MCF 10A (cell line): ENCODE measurements at places on chromosomes 11 and 22.

GRCh38 chr22:45179276-45180049 lies 15.7 kb downstream of the NUP50 start:
- H3K27ac ChIP-seq, result no peak overlapping the region
- H3K4me3 ChIP-seq, result no peak overlapping the region
- DNase-seq, result no peak
- peaks cover 75% of the 10 kb centered on the region for H3K36me3 ChIP-seq
- H3K27me3 ChIP-seq, result no peaks in the 10 kb centered on the region

- H3K36me3 ChIP-seq, result peaks cover 36% of the 10 kb centered on the region
- H3K4me3 ChIP-seq, result no peak overlapping the region
- DNase-seq, result no peak
- no peaks in the 10 kb centered on the region for H3K27me3 ChIP-seq
These were observed 9.7 kb downstream of the LRFN4 start for GRCh38 chr11:66866511-66866986.

GRCh38 chr11:94049351-94049750 lies 28.2 kb downstream of the HEPHL1 start:
- H3K27ac ChIP-seq, result no peak overlapping the region
- peaks cover 49% of the 10 kb centered on the region for H3K27me3 ChIP-seq
- DNase-seq, result peak; percentile 17
- H3K4me3 ChIP-seq, result no peak overlapping the region
- H3K36me3 ChIP-seq, result no peaks in the 10 kb centered on the region

DNA sequence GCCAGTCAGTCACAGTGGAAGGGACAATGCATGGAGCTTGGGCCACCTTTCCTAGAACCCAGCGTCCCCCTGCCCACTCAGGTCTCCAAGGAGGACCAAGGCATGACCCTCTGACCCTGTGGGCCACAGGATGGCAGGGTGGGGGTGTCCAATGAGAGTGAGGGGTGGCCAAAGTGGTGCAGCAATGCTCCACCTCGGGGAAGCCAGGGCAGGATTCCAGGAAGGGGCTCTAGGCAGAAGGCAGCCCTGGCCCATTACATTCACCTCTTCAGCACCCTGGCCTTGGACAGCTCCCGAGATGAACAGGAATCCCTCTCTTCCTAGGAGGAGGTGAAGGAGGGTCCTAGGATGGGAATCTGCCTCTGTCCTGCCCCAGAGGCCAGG lies 597.5 kb downstream of the BRD1 start:
- H3K27ac ChIP-seq, result no peak overlapping the region
- H3K36me3 ChIP-seq, result no peaks in the 10 kb centered on the region
- no peak overlapping the region for H3K4me3 ChIP-seq
- H3K4me1 ChIP-seq, result no peaks in the 10 kb centered on the region
- no peaks in the 10 kb centered on the region for H3K27me3 ChIP-seq

GRCh38 chr11:125945011-125945796 lies 640 bp upstream of the VSIG10L2 start:
- no peaks in the 10 kb centered on the region for H3K27me3 ChIP-seq
- H3K36me3 ChIP-seq, result no peaks in the 10 kb centered on the region

GRCh38 chr22:43823353-43823908 lies 11.3 kb upstream of the EFCAB6 start:
- DNase-seq, result peak; percentile 11
- H3K4me3 ChIP-seq, result no peak overlapping the region
- H3K36me3 ChIP-seq, result no peaks in the 10 kb centered on the region
- H3K4me1 ChIP-seq, result no peaks in the 10 kb centered on the region
- H3K27me3 ChIP-seq, result peaks cover 73% of the 10 kb centered on the region

DNA sequence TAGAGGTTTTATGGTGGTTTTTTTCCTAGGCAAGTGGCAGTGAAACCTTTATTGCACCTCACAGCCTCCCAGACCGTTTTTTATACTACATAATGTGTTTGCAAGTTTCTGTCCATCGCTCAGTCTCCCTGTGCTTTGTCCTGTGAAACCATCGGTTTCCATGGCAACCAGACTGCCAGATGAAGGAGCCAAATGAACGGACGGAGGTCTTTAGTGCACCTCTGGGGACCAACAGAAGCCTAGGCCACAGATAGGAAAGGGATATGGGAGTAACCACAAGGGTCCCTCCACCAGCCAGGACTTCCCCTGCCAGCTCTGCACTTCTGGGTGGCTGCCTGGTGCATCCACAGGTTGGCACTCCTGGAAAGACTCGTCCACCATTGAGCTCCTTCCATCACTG lies 165.0 kb downstream of the CHST1 start:
- no peak overlapping the region for H3K4me3 ChIP-seq
- no peak overlapping the region for H3K27ac ChIP-seq
- no peak for DNase-seq
- H3K4me1 ChIP-seq, result no peaks in the 10 kb centered on the region
- H3K27me3 ChIP-seq, result peaks cover 55% of the 10 kb centered on the region

DNA sequence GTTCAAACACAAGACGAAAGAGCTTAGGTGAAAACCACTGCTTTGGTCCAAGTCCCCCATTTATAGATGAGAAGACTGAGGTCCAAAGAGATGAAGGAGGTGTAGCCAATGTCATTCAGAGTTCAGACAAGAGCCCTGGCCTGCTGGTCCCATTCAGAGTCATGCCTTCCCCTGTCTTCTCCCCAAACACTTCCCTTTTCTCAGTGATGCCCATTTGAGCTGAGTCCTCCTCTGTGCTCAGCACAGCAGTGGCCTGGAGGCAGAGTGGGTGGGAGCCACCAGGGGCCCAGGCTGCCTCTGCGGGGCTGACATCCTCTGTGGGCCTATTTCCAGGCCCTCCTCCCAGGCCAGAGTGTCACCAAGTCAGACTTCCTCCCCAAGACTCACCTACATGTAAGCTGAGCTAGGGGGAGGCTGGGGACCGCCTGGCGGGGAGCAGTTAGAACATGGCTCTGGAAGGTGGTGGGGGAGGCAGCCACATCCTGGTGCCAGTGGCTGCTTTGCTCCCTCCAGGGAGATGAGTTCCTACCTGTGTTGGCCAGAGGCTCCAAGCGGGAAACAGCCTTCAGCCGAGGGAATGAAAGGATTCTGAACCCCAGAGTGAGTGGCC lies 22.4 kb upstream of the LRRC10B start:
- peaks cover 7% of the 10 kb centered on the region for H3K4me1 ChIP-seq
- H3K36me3 ChIP-seq, result peaks cover 6% of the 10 kb centered on the region
- H3K4me3 ChIP-seq, result no peak overlapping the region
- no peak overlapping the region for H3K27ac ChIP-seq
- no peak for DNase-seq

- peak overlapping the region; percentile 82 for H3K4me3 ChIP-seq
- H3K4me1 ChIP-seq, result peaks cover 11% of the 10 kb centered on the region
- no peaks in the 10 kb centered on the region for H3K36me3 ChIP-seq
- H3K27ac ChIP-seq, result peak overlapping the region; percentile 67
- DNase-seq, result peak; percentile 91
These were observed 487 bp upstream of the LIPT2 start for GRCh38 chr11:74493791-74494630.

- no peaks in the 10 kb centered on the region for H3K36me3 ChIP-seq
- H3K27me3 ChIP-seq, result peaks cover 20% of the 10 kb centered on the region
- DNase-seq, result peak; percentile 68
These were observed 13.3 kb downstream of the RSPH14 start for GRCh38 chr22:23128269-23129108.

GRCh38 chr11:30936491-30936890 lies 350.3 kb upstream of the MPPED2 start:
- no peak overlapping the region for H3K27ac ChIP-seq
- H3K36me3 ChIP-seq, result no peaks in the 10 kb centered on the region
- no peak for DNase-seq
- H3K4me1 ChIP-seq, result no peaks in the 10 kb centered on the region
- H3K27me3 ChIP-seq, result no peaks in the 10 kb centered on the region

DNA sequence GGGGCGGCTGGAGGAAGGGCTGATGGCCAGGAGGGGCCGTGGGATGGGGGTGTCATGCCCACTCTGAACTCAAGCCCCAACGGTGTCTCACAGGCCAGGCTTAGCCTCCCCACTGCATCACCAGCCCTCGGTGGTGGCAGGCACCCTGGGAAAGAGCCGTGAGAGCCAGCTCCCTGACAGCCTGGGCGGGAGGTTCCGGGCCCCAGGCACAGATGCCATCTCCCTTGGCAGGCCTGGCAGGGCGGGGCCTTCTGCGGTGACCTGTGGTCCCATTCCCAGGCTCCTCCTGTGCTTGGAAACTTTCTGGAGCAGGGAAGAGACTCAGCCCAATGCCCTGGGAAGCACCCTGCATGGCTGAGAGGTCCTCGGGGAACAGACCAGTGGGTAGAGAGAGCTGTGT lies 4.8 kb downstream of the PHLDA2 start:
- peaks cover 9% of the 10 kb centered on the region for H3K4me1 ChIP-seq
- DNase-seq, result peak; percentile 65
- no peak overlapping the region for H3K4me3 ChIP-seq
- H3K27me3 ChIP-seq, result no peaks in the 10 kb centered on the region
- no peaks in the 10 kb centered on the region for H3K36me3 ChIP-seq

DNA sequence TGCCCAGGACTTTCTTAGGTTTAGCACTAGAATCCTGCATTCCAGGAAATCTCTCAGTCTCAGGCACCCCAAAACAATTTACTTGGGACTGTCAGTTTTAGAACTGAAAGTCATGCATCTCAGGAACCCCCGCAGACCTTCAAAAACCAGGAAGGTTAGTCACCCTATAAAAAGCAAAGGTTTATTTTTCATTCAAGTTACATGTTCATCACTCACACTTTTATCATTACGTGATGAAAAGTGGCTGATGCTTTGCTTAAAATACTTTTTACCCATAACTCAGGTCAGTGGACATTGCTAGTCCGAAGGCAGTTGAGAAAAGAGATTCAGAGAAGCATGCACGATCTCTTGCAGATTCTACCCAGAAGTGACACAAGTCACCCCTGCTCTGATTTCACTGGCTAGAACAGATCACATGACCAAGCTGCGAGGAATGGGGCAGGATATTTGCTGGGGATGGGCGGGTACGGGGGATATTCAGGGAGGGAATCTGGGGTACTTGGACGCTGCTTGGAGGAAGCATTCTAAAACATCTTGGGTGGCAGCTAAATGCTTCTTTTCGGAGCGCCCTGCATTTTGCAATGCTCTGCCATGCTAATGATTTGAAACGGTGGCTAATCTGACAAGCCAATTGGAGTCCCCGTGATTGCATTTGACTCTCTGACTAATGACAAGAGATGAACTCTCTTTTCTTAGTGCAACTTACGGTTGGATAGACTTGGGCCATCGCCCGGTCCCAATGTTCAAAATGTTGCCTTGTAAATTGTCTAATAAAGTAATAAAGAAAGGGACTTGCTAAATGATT lies 110.2 kb downstream of the MIAT start:
- H3K4me1 ChIP-seq, result peaks cover 7% of the 10 kb centered on the region
- no peak for DNase-seq
- peaks cover 8% of the 10 kb centered on the region for H3K36me3 ChIP-seq
- no peak overlapping the region for H3K27ac ChIP-seq
- H3K4me3 ChIP-seq, result no peak overlapping the region

DNA sequence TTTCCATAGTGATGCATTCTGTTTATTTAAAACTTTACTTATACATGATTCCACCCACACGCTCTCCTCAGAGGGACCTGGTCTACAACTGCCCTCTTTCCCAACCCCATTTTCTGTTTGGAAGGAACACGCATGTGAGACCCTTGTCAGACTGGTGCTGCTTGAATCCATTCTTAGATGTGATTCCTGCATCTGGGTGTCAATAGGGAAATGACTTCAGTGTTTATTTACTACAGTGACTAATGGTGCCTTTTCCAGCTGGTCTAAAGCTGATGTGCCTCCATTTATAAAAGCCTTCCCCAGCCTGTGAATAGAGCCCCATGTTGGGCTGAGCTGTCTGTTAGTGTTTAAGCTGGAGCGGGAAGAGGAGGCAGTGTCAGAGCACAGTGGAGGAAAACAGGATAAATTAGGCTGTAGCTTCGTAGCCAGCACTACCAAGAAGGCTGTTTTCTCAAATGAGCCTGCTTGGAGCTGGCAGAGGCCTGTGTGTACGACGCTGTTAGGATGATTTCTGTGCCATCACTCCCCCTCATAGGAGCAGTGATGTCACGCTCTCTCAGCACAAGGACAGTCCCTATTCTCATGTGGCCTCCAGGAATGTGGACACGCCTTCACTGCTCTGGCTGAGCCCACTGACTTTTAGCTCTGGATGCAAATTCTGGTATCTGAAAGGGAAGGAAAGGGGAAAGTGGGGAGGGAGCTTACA lies 18.9 kb upstream of the C11orf96 start:
- peaks cover 22% of the 10 kb centered on the region for H3K4me1 ChIP-seq
- DNase-seq, result no peak
- no peak overlapping the region for H3K4me3 ChIP-seq
- H3K27ac ChIP-seq, result no peak overlapping the region
- no peaks in the 10 kb centered on the region for H3K27me3 ChIP-seq
- peaks cover 12% of the 10 kb centered on the region for H3K36me3 ChIP-seq

GRCh38 chr11:1006762-1007161 lies 29.8 kb downstream of the MUC6 start:
- peaks cover 55% of the 10 kb centered on the region for H3K36me3 ChIP-seq
- no peaks in the 10 kb centered on the region for H3K27me3 ChIP-seq
- DNase-seq, result no peak
- H3K4me1 ChIP-seq, result no peaks in the 10 kb centered on the region

- peaks cover 43% of the 10 kb centered on the region for H3K4me1 ChIP-seq
- H3K4me3 ChIP-seq, result peak overlapping the region; percentile 45
- DNase-seq, result no peak
- peak overlapping the region; percentile 95 for H3K27ac ChIP-seq
- H3K27me3 ChIP-seq, result no peaks in the 10 kb centered on the region
These were observed 32.8 kb downstream of the C2CD3 start for GRCh38 chr11:74138021-74138420.

- H3K4me3 ChIP-seq, result no peak overlapping the region
- peaks cover 48% of the 10 kb centered on the region for H3K36me3 ChIP-seq
- no peaks in the 10 kb centered on the region for H3K27me3 ChIP-seq
- H3K4me1 ChIP-seq, result no peaks in the 10 kb centered on the region
- no peak overlapping the region for H3K27ac ChIP-seq
- no peak for DNase-seq
These were observed 64.9 kb downstream of the SPECC1L start for GRCh38 chr22:24335496-24335895.

- H3K36me3 ChIP-seq, result no peaks in the 10 kb centered on the region
- H3K4me1 ChIP-seq, result no peaks in the 10 kb centered on the region
- no peak overlapping the region for H3K27ac ChIP-seq
- no peak for DNase-seq
These were observed 104.8 kb downstream of the ZNF280B start for GRCh38 chr22:22403771-22404170.
